ENCODE measurements at places on chromosomes 1 and 21.

DNA sequence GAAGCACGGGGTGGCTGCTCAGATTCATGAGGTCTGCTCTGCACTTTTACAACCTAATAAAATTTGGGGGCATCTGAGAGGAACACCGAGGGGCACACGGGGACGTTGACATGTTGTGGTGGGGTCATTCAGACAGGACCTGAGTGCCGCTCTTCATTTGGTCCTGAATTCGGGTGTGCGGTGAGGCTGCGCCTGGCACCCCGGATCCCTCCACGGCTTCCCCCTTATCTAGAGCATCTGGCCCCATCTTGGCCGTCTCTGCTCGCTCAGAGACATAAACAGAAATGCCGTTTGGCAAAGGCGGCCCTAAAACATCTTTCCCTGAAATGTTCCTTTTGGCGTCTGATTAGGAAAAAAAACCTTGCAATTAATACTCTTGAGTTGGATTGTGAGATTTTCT, 157.2 kb downstream of the PRDM16 start:
- DNase-seq = no peak

DNA sequence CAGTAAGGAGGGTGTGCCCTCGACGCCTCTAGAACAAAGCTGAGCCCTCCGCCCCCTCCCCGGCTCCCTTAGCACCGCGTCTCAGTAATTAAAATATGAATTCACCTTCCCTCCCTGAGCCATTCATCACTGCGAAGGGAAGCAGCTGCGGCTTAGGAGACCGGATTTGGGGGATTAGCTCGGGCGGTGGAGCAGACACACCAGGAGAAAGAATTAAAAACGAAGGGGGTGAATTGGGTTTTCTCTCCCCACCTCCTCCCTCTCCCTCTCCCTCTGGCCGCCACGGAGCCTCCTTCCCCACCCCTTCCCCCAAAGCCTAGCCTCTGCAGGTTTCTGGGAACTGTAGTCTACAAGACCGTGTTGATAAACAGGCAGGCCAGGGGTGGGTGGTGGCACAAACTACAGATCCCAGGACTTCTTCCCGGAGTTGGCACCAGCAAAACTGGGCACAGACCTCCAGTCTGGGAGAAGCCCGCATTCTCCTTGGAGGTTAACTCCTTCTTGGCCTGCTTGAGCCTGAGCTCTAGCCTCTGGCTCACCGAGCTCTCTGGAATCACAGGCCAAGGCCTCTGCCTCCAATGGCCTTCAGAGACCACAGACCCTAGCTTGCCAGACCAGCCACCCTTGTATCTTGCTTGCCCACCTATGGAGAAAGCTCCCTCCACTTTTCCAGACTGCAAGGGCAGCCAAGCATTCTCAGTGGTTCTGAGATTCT, 10.8 kb downstream of the BLACAT1 start:
- peak; percentile 47 for DNase-seq

DNA sequence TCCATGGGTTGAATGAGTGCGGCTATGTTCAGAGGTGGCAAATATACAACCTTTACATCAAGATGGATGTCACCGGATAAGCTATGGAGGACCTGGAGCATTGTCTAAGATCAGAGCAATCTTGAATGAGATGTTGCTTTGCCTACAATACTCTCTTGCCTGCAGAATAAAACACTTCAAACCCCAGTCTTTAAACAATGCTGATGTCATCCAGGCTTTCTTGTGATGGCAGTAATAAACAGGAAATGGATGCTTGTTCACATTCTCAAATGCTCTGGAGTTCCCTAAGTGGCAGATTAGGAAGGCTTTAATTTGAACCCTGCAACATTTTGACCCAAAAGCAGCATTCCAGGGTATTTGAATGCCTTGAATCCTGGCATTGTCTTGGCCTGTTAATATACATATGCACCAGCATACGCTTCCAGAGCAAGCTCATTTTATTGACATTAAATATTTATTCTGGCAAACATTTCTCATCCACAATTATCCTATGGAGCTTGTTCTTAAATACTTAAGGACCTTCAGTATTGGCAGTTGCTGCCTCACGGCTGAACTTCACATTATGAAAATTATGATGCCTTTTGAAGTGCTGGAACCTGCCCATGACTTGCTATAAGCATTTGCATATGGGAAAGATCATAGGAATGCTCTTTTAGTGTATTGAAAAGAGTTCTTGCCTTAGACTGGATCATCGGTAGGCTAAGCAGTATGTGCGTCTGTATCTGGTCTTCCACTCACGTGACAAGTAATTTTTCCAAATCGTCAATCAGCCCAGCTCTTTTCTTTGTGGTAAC, 422.7 kb downstream of the SIPA1L2 start:
- DNase-seq = no peak

- no peak for DNase-seq
Observed at GRCh38 chr1:159067699-159068621, 8.6 kb downstream of the AIM2 start.

DNA sequence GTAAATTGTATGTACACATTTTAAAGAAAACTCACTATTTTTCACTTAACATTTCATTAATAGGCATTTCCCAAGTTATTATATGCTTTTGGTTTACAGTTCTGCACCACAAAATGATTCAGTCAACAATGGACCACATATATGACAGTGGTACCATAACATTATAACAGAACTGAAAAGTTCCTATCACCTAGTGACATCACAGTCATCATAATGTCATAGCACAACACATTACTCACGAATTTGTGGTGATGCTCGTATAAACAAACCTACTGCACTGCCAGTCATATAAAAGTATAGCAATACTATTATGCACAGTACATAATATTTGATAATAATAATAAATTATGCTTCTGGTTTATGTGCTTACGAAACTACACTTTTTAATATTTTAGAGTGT, 30.9 kb downstream of the DNAI4 start:
- no peak for DNase-seq

- DNase-seq = no peak
Observed at GRCh38 chr1:7485086-7485780, 285.9 kb upstream of the VAMP3 start.

- no peak for DNase-seq
Observed at GRCh38 chr1:16226490-16227179, 10.3 kb downstream of the CPLANE2 start.

- no peak for DNase-seq
Observed at GRCh38 chr21:45976701-45977311, 4.8 kb upstream of the COL6A1 start.

- DNase-seq = no peak
Observed at GRCh38 chr1:30133414-30134055, 589.9 kb downstream of the MATN1 start.

Measured in fibroblast of upper back skin (primary cell).